HepG2 (cell line): ENCODE measurements at places on chromosomes 5 and 9. TPM values are rescaled to one million over a fixed set of nuclear protein-coding genes. Genes with fewer than 3 reads are reported as not detected.

GRCh38 chr9:14315875-14316601, 2.1 kb upstream of the NFIB start:
- DNase-seq = no peak

DNA sequence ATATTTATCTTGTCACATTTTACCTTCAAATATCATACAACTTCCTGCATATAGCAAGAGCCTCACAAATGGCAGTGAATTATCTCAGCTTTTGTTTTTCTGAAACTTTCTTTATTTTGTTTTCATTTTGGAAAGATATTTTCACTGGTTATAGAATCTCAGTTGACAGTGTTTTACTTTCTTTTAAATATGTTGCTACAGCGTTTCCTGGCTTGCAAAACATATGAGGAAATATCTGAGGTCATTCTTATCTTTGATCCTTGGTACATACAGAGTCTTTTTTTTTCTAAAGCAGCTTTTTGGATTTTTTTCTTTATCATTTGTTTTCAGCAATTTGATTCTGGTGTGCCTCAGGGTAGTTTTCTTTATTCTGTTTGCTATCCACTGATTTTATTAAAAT, 77.6 kb upstream of the CEP78 start:
- DNase-seq = no peak

- no peak for DNase-seq
These were observed 115.2 kb downstream of the GNAQ start for GRCh38 chr9:77916410-77916819.

Gene CENPP
- total RNA-seq = 11.0 and 11.4 TPM in 2 replicates

DNA sequence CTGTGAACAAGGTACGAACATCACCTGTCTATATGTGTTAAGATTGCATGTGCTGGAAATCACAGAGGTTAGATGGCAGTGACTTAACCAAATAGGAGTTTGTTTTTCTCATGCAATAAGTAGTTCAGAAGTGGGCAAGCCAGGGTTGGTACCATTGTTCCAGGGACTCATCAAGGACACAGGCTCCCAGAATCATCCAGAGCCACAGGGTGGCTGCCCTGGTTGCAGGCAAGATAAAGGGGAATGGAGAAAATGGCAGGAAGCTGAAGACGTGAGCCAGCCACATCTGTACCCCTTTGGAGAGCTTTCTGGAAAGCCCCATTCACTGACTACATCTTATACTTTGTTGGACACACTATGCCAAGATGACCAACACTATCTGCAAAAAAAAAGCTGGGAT, 126.0 kb upstream of the IL12B start:
- no peak for DNase-seq
